ENCODE measurements at places on chromosomes 6 and 20.

DNA sequence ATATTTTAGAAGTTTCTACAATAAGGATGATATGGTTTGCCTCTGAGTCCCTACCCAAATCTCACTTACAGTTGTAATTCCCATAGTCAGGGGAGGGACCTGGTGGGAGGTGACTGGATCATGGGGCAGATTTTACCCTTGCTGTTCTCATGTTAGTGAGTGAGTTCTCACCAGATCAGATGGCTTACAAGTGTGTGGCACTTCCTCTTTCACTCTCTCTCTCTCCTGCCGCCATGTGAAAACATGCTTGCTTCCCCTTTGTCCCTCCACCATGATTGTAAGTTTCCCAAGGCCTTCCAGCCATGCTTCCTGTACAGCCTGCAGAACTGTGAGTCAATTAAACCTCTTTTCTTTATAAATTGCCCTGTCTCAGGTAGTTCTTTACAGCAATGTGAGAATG lies 527.5 kb upstream of the ID4 start:
- no peak for DNase-seq

GRCh38 chr20:62820962-62821725 lies 4.3 kb downstream of the COL9A3 start:
- DNase-seq: no peak

- peak; percentile 55 for DNase-seq
Observed at GRCh38 chr6:148898376-148899014, 151.7 kb downstream of the UST start.

DNA sequence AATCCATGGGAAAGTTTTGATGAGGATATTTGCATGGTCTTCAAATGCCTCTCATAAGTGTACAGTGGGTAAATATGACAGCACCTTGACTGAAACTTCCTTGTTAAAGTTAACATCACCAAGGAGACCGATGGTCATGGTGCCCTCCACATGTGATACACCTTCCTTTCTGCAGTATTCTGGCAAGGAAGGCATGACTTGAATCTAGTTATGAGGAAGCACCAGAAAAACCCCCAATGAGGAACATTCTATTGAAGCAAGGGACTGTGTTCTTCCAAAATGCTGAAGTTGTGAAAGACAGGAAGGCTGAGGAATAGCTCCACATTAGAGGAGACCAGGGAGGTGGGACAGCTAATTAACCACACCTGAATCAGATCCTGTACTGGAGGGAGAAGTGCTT lies 118.3 kb downstream of the SLC24A3 start:
- no peak for DNase-seq

GRCh38 chr6:112343390-112343789 lies 3.7 kb upstream of the RFPL4B start:
- DNase-seq: no peak

DNA sequence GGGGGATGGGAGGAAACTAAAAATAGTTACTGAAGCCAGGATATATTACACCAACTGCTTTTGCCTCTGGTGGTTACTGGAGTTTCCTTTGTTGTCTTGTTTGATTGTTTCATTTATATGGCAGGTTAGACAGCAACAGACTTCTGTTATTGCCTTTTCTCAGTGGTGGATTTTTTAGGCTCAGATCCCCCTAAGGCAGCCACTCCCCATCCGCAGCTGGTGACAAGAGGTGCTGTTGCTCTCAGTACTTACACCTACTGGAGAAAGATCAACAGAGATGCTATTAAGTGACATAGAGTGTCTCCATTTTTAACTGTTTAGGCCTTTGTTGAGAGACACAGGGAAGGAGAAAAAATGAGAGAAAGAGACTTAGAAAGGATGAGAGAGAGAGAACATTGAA lies 552.1 kb downstream of the PKHD1 start:
- DNase-seq: no peak

DNA sequence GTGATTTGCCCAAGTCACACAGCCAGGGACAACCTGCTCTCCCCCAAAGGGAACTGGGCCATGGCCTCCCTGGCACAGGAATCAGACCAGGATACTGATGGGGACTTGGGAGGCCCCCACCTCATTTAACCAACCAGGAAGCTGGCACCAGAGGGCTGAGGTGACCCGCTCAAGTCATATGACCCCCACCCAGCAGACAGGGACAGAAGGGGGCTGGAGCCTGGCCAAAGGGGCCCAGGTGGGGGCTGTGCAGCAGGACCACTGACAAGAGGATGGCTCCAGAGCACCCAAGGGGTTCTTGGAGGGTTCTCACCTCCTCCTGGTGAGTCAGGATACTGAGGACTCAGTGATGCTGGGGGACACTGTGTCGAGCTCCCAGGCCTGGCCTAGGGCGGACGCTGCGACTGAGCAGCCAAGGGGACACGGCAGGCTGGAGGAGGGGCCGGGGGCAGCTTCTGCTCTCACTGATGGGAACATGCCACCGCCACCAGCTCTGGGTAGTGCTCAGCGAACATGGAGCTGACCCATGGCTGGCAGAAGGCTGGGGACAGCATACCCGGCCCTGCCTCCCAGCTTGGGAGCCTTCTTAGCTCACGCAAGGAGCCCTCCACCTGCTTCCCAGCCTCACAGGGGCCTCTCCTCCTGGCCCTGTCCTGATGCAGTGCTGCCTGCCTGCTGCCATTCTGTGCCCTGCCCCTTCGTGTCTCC lies 1.2 kb downstream of the CST7 start:
- no peak for DNase-seq

DNA sequence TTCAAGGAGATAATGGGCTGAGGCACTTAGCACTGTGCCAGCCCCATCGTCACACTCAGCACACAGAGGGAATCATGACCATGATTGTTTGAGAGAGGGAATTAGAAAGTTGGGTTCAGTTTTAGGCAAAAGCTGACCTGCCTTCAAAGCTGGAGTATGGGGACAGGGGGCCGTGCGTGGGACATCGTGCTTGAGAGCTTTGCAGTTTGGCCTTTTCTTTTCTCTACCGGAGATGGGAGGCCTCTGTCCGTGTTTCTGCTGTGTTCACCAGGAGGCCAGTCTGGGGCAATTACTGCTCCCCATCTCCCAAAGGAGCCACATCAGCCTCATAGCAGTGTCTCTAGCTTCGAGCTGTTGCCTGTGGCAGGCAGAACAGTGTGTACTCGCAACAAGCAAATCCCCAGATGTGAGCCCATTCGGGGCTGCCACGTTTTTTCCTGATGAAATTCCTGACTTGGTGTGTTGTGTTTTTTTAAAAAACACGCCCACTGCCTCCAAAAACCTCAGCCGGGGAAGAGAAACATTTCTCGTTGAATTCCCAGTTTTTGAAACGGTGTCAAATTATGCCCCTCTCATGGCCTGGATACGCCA lies 20.2 kb downstream of the EYA2 start:
- no peak for DNase-seq

DNA sequence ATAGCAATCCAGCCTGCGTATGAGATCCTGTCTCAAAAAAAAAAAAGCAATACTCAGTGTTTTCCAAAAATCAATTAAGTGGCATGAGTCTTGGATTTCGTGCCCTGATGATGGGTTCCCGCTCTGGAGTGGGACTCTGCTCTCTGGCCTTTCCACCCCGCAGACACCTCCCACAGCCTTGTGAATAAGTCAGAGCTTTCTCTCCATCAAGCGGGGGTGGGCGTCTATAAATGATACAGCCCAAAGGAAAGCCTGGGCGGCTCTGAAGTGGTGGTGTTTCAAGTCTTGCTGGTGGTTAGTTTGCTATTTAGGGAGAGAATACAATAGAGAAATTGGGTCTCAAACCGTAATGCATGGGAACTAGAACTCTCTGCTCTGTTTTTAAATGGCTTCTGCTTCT lies 52.5 kb upstream of the TAGAP start:
- no peak for DNase-seq

- no peak for DNase-seq
Observed at GRCh38 chr6:4039348-4039747, 39.6 kb downstream of the FAM217A start.

GRCh38 chr20:49187330-49187850 lies 744 bp downstream of the STAU1 start:
- DNase-seq: no peak

GRCh38 chr6:150894935-150895552 lies 29.5 kb downstream of the MTHFD1L start:
- no peak for DNase-seq

DNA sequence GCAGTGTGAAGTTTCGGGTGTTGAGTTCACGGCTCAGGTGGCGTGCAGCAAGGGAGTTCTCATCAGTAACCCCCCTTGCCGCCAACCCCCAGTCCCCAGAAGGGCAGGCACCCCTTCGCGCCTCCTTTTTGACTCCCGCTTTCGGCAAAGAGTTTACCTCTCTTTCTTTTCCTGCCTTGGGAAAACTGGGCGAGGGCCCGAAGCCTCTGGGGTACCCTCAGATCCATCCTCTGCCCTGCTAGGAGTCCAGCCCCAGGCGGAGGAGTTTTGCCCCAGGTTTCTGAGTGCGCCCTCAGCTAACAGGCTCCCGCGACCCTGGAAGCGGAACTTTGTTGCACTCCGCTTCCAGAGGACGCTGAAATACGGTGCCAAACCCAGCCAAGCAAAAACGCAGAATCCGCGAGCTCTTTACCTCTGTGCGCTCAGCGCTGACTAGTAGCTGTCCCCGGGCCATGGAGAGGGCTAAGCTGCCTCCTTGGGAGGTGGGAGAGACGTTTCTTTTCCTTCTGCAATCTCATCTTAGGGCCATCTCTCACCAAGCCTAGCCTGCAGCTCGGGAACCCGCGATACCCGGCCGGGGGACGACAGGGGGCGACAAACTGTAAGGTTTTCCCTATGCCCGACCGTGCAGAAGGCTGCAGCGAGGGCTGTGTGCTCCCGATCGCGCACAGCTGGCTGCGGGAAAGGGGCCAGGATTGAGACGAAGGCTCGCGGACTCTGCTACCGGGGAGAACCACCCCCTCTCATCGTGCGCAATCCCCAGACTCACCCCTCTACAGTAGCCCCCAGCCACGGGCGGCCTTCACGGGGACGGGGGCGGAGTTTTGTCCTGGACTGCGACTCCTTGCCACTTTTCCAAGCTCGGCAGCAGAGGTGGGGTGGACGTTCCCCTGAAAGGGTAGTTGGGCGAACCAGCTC lies 2.7 kb upstream of the PAX1 start:
- peak; percentile 39 for DNase-seq

DNA sequence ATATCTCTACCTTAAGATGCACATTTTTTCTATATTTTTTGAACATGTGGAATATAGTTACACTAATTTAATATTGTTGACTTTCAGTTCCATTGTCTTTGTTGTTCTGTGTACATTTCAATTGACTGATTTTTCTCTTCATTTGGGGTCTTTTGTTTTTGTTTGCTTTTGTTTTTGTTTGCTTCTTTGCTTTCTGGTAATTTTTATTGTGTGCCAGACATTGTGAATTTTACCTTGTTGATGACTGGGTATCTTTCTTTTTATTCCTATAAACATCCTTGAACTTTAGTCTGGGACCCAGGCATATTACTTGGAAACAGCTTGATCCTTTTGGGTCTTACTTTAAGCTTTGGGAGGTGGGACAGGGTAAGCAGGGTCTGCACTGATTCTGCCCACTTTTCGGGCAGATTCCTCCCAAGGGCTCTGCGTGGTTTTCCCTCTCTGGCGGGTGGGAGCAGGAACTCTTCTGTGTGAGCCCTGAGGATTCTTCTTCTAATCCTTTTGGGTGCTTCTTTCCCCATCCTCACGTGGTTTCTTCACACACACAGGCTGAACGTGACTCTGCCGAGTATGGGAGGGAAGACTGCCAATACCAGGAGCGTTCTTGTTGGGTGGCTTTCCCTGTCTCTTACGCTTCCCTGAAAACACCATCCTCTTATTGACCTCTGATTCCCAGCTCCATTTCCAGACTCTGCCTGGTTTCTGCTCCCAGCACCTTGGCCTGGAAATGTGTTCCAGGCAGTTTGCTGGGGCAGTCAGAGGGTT lies 200.5 kb downstream of the ARID1B start:
- DNase-seq: peak; percentile 22

DNA sequence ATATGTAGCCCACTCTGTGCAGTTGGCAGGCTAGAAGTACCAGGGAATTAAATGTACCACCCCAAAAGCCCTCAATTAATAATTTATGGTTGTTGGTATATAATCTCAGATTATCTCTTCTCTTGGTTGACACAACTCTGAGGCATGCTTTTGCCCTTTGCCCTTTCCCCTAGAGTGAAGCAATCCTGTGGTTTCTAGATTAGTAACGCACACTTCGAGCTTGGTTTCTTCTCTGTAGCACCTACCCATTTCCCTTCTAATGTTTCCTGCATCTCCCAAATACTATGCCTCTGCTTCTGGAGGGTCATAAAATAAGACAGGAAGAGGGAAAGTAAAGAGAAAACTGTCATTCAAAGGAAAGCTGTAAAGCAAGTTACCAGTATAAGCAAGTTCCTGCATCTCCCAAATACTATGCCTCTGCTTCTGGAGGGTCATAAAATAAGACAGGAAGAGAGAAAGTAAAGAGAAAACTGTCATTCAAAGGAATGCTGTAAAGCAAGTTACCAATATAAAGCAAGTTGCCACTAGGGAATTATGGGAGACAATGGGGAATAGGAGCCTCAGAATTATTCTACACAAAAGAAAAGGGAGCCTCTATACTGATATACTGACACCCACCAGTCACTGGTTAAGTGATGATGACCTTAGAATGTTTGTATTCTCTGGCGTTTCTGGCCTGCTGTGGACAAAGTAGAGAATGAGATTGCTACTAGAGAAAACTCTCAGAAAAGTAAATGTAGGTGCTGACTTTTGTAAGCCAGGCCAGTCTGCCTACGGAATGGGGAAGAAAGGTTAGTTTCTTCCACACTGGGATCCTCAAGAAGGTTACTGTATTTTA lies 862.6 kb upstream of the MAN1A1 start:
- DNase-seq: no peak

GRCh38 chr6:122116835-122117627 lies 282.4 kb upstream of the HSF2 start:
- DNase-seq: no peak

- DNase-seq: no peak
Observed at GRCh38 chr6:170282512-170283158, 8.2 kb downstream of the DLL1 start.

- no peak for DNase-seq
Observed at GRCh38 chr6:96652552-96652951, 89.6 kb downstream of the FHL5 start.

DNA sequence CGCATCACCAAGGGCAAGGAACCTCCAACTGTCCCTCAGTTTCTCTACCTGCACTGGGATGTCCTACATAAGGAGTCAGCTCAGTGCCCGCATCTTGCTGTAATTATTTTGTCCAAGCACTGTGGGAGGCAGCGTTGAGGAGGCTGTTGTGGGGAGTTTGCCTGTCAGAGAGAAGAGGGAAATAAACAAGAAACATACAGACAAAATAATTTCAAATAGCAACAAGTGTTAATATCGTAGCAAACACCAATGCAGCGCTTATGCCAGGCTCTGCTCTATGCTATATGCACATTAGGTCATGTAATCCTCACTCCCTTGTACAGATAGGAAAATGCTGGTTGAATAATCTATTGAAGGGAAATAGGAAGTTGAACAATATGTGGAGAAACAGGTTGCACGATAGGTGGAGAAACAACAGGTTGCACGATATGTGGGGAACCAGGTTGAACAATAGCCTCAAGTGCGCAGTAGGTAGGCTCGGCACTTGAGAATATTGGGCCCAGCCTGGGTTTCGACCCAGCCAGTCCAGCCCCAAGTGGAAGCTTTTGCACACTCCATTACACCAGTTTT lies 91.2 kb upstream of the SIRPA start:
- DNase-seq: no peak
